ENCODE measurements at places on chromosomes 1 and 21. TPM values are rescaled to one million over a fixed set of nuclear protein-coding genes. Genes with fewer than 3 reads are reported as not detected.

Gene RIIAD1
- not detected for total RNA-seq

Gene POU3F1
- total RNA-seq, result not detected

Gene ANGPTL1
- not detected for total RNA-seq

Gene CLCA2
- 0.81 TPM for total RNA-seq

Gene MEX3A
- 21.0 TPM for total RNA-seq

Gene MMEL1
- not detected for total RNA-seq

Gene SFN
- 67.7 TPM for total RNA-seq

Gene SPRR3
- not detected for total RNA-seq

Gene TFF1
- not detected for total RNA-seq

Gene FMO2
- 0.25 TPM for total RNA-seq

Gene DNASE2B
- not detected for total RNA-seq

Gene MROH7
- total RNA-seq, result not detected

Gene FCER1A
- total RNA-seq, result not detected

Gene CTSS
- not detected for total RNA-seq

Gene S100A5
- 1.5 TPM for total RNA-seq

Gene SH2D1B
- not detected for total RNA-seq

Gene HSF2BP
- total RNA-seq, result 5.3 TPM

Gene SPRR2F
- total RNA-seq, result not detected

Gene HES3
- total RNA-seq, result not detected

Gene NCAM2
- total RNA-seq, result 5.2 TPM

Gene SMIM11
- total RNA-seq, result 4.4 TPM

Gene BTBD8
- 8.0 TPM for total RNA-seq

Gene LRRC8D
- total RNA-seq, result 36.9 TPM

Gene NENF
- total RNA-seq, result 58.2 TPM

Gene CHRM3
- not detected for total RNA-seq

Gene LHX8
- not detected for total RNA-seq

Gene AMY1A
- not detected for total RNA-seq
